ENCODE measurements at places on chromosomes 5 and 9.

GRCh38 chr9:107751567-107752210 lies 262.1 kb upstream of the KLF4 start:
- peak; percentile 54 for DNase-seq

DNA sequence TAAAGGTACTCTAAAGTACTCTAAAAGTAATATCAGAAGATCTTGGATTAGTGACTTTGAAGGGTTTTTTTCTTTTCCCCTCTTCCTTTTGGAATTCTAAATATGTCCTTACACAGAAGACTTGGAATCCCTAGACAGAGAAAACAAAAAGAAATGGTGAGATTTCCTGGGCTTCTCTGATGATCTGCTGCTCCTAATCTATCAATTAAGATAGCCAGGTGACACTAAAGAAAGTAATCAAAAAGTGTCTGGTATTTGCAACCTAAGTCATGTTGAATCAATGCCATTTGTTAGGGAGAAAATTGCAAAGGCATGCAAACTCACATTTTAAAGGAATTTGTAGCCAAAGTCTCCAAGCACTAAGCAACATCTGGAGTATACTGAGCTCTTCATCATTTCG lies 29.5 kb upstream of the MYO10 start:
- no peak for DNase-seq

DNA sequence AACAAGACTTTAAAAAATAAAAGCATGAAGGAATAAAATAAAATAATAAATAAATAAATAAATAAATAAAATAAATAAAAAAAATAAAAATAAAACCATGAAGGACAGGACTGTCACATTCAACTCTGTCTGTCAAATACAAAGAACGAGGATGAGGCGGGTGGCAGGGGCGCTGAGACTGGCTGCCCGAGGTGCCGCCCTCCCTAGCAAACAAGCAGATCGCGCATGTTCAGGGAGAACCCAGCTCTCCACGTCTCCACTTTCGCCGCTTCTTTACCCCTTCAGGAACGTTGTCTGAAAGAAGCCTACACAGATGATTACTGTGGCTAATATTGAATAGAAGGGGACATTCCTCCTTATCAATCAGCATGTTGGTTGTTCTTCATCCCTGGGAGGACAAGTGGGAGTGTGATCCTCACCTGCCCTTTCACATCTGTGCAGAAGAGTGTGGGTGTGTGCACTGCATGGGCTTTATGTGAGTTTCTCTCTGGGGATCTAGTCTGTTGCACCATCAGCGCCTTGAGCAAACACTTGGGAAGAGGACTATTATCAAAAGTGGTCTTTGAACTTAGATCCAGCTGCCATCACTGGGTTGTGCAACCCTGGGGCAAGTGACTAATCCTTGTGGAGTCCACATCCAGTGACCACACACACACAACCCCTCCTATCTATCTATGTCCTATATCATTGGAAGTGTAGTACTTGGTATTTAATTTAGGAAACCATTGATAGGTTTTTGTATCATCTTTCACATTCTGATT lies 399.2 kb downstream of the IRX2 start:
- no peak for DNase-seq

- no peak for DNase-seq
Measured at GRCh38 chr5:75113354-75114113, 61.2 kb upstream of the GCNT4 start.

DNA sequence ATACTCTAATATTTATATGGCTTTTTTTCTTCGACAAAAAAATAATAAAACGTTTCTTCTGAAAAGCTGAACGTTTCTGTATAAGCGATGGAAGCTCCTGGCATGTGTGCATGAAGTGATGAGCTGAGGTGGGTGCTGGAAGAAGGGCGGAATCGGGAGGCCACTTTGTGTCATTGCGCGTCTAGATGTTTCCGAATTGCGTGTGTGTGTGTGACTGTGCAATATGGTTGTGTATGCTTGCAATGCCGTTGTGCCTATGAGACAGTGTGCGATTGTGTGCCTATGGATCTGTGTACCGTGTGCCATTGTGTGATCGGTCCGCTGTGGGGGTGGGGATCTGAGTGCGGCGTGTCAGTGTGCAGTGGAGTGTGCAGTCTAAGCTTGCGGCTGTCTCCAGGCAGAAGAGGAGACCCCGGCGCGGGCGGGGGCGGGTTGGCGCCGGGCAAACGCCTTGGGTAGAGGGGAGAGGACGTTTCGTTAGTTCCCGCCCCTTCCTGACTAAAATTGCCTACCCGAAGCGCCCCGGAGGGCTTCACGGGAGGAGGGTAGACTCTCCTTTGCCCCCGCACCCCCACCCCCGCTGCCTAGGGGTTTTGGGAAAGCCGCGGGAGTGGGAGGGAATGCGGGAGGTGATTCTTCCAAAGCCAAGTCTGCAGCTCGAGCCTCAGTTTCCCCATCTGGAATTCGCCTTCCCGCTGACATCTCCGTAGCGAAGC lies 24.2 kb downstream of the PCDHGC5 start:
- DNase-seq: peak; percentile 63

- DNase-seq: no peak
Measured at GRCh38 chr9:134226221-134226930, 62.0 kb upstream of the RNU6ATAC start.

DNA sequence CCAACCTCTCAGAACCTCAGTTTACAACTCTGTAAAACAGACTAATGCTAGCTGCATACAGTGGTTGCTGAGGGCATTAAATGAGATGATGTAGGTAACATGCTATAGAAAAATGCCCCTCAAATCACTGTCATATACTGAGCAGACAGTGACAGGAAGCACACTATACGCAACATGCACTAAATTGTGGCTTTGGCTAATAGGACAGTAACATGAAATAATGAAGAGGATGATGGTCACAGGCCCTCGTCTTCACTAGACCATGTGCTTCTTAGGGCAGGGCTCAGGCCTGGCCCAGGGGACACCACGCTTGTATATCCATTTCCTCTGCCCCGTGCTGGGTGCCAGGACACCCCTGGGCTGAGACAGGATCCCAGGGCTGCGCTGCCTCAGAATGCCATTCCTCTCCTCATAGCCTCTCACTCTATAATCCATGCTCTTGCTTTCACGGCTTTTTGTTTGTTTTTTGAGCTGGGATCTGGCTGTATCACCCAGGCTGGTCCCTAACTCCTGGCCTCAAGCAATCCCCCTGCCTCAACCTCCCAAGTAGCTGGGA lies 18.9 kb downstream of the CSF1R start:
- DNase-seq: no peak

- DNase-seq: no peak
Measured at GRCh38 chr9:33366979-33367480, 35.3 kb downstream of the AQP7 start.

DNA sequence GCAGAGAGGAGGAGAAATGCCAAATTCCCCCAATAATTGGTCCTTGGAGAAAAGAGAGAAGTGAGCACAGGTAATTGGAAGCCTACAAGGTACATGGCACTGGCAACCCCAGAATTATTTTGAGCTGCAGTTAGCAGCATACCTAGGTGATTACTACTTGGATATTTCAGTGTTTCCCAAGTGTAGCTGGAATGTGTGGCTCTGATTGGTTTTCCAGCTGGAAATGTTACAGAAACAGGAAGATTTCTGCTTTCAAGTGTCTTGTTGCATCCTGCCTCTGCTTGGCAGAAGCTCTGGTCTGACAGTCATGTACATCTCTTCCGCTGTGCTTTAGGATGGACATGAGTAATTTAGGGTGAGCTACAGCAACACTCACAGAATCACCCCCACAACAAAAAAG lies 262.1 kb downstream of the ENC1 start:
- peak; percentile 50 for DNase-seq

DNA sequence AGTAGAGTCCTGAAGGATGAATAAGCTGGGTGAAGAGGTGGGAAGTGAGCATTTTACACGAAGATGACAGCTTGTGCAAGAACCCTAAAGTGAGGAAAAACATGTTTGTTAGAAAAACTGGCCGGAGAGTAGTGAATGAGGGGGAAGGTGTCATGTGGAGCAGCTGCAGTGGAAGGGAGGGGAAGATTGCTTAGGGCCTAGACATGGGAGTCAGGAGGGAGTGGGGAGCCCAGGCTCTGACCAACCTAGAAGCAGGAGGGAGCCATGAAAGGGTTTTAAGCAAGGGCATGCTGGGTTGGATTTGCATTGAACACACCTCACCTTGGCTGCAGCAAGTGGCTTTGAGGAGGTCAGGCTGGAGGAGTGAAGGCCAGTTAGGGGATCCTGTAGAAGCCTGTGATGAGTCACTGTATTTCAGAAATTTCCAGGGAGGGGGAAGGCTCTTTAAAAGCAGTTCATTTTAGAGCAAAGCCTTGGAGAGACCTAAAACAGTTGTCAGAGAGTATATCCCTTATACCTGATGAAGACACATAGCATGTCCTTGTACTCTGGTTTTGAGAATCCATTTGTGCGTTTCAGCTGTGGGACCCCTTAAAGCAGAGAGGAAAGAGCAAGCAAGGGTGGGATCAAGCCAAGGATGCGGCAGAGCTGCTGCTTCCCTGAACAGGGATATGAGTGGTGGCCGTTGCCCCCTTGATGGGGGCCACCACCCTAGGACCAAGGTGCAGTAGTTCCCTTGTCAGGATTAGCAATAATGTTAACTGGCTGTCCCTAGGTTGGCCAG lies 45.4 kb downstream of the ANGPTL2 start:
- no peak for DNase-seq

DNA sequence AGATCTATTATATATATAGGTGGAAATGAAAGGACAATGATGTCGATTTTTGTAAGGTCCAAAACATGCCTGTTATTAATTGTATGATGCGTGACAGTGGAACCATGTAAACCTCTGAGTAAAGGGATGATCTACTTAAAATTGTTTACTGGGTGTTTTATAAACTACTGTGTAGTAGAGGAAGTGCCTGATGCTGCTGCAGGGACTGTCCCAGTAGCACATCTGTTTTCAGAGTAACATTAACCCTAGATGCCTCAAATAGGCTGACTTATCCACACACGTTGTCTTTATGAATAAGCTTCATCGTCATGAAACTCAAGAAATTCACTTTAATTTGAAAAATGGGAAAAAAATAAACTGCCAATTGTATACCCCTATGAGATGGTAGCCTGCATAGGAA lies 1.7 kb downstream of the CAMK4 start:
- DNase-seq: no peak

- DNase-seq: no peak
Measured at GRCh38 chr9:11235061-11235460, 622.3 kb upstream of the PTPRD start.

Data from astrocyte of the hippocampus (primary cell).